ENCODE measurements at places on chromosomes 5 and 9.

- DNase-seq, result no peak
These were observed 301.6 kb downstream of the ISL1 start for GRCh38 chr5:51684794-51685355.

DNA sequence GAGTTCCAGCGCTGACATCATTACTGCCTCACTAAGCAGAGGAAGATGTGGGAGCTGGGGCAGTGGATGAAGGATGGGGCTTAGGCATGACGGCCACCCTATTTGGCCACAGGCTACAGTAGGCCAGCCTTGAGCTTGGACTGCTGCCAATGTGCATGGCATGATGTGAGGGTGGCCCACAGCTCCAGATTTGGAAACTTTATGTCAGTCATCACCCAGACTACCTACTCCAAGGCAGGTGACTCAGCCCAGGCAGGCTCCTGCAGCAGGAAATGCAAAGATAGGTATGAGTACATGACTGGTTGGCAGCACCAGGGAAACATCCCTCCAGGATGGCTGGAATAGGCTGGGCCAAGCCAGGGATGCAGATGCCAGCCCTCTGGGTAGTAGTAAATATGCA, 303.6 kb downstream of the SPOCK1 start:
- no peak for DNase-seq

DNA sequence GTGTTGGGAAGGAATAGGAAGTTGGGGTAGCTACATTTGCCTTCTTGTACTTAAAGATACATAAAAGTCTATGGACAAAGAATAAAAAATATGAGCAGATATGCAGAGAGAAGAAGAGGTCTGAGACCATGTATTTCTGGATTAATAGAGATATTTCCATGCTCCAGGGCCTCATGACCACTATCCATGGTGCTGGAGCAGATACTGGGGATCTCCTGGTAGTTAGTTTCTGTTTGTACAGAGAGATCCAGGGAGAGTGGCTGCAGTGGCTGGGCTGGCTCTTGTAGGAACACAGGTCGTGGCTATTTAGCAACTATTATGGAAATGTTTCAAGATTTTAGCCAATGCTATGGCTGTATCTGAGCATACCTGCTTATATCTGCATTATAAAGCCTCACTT, 184.2 kb upstream of the TMEM161B start:
- DNase-seq, result no peak

DNA sequence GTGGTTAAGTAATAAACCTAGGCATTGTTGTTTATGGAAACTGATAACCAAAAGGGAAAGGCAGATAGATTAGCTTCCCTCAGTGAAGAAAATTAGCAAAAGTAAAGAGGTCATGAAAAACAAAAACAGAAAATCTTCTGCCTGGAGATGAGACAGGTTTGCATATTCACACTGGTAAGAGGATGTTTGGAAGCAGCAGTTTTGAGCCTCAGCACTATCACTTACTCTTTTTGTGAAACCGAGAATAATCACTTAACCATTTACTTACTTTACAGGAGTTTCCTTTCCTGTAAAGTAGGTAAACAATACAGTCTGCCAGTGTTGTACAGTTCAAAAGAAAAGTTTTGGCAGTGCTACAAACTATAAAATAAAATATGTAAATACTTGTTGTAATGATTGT, 35.5 kb upstream of the EMB start:
- no peak for DNase-seq

GRCh38 chr9:127633216-127633862, 21.3 kb downstream of the STXBP1 start:
- no peak for DNase-seq

DNA sequence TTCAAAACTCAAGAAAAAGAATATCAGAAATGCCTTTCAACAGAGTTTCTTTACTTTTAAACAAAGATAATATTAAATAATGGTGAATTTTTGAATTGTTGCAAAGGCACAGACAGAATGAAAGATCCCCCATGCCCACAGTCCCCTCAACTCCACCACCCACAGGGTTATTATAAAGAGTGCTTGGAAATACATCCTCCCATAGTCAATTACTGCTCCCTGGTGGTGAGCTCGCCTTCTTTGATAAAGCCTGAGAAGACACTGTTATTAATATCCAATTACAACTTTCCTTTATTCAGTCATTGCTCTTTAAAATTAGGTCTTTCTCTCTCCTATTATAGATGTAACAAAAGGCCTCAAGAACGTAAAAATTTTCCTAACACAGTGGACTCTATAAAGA, 490.2 kb upstream of the RORB start:
- DNase-seq, result no peak

DNA sequence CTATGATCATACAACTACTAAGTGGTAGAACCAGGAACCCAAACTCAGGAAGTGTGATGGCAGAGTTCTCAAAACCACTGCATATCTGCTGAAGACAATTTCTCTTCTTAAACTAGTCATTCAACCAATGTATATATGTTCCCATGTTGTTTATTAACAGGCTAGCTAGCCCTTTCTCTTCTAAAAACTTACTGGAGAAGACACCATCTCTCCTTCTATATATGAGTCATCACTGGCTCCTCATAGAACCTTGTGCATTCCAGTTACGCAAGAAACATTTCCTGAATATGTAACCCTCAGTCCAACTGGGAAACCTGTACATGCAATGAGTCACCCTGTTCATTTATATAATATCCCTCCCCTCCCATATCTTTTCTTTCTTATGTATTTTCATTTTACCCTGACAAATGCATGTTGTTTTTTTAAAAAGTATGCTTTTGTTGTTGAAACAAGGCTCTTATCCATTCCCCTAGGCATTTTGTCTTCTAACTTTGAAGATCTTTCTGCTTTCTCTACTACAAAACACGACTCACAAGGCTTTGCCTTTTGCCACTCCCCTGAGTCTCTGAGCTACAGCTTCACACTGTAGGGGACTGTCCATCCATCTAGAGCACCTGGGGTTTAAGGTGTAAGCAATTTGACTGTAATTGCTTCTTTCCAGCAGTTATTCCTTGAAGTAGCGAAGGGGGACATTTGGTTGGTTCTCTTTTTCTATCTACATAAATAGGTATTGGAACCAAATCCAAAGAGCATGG, 119.5 kb downstream of the ANXA1 start:
- DNase-seq, result no peak

DNA sequence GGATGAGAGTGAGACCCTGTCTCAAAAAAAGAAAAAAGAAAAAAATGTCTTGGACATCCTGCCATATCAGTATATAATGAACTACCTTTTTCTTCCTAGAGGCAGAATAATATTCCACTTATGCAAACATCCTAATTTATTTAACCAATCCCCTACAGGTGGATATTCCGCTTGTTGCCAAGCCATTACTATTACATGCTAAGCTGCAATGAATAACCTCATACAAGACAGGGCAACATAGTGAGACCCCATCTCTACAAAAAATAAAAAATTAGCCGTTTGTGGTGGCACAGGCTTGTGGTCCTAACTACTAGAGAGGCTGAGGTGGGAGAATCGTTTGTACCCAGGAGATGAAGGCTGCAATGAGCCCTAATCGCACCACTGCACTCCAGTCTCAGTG, 1.7 kb upstream of the AFF4 start:
- no peak for DNase-seq

- DNase-seq, result no peak
These were observed 196.2 kb downstream of the TARS1 start for GRCh38 chr5:33637011-33637410.

DNA sequence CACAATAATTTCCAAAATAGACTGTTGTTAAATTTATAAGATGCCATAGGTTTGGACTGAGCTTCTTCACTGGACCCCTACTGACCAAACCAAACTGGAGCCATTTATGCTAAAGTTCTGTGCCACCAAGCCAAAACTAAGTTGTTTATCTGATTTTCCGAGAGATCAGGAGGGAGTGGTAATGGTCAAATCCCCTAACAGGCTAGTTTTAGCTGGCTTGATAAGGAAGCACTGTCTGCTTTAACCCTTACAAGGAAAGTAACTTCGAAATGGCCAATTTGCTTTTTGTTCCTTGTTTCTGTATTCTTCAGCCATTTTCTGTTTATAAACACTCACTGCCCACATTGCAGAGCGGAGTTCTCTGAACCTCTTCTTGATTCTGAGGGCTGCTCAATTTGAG, 246.8 kb upstream of the TUT7 start:
- DNase-seq, result no peak

DNA sequence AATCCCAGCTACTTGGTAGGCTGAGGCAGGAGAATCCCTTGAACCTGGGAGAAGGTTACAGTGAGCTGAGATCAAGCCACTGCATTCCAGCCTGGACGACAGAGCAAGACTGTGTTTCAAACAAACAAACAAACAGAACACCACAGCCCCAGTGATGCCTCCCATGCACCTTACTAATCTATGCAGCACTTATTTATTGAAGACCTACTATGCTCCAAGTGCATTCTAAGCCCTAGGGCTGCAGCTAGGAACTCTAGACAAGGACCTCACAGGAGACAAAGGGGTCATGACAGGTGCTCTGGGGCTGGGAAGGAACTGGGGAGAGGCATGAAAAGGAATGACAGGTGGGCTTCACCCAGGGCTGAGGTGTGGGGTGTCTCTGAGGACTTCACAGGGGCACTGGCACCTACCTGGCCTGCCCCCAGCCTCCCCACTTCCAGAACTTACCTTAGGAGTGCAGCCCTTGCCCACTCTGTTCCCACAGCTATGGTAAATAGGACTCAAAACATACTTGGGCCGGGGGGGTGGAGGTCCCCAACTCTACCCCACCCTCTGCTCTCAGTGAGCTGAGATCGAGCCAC, 69.4 kb downstream of the C9orf50 start:
- no peak for DNase-seq

GRCh38 chr5:146072595-146072994, 32.8 kb downstream of the PLAC8L1 start:
- DNase-seq, result no peak

GRCh38 chr5:135657536-135658305, 78.9 kb upstream of the CXCL14 start:
- no peak for DNase-seq

DNA sequence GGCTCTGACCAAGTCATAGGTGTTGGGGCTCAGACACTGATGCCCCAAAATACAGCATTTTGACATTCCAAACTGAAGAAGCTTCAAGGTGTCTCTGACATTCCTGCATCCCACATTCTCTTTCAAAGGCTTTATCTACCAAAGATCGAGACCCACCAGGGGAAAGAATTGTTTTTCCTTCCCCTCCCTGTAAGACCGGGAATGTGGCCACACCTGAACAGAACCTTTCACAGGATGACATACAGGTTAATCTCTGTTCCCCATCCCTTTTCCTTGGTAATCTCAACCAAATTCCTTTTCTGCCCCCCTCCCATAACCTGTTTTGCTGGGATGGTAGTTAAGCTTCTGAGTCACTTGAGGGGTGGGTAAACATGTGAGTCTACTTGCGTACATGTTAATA, 72.3 kb downstream of the IQGAP2 start:
- DNase-seq, result no peak

GRCh38 chr9:71737455-71737854, 30.9 kb downstream of the CEMIP2 start:
- DNase-seq, result no peak

GRCh38 chr5:55226027-55226933, 835 bp downstream of the MCIDAS start:
- DNase-seq, result no peak

DNA sequence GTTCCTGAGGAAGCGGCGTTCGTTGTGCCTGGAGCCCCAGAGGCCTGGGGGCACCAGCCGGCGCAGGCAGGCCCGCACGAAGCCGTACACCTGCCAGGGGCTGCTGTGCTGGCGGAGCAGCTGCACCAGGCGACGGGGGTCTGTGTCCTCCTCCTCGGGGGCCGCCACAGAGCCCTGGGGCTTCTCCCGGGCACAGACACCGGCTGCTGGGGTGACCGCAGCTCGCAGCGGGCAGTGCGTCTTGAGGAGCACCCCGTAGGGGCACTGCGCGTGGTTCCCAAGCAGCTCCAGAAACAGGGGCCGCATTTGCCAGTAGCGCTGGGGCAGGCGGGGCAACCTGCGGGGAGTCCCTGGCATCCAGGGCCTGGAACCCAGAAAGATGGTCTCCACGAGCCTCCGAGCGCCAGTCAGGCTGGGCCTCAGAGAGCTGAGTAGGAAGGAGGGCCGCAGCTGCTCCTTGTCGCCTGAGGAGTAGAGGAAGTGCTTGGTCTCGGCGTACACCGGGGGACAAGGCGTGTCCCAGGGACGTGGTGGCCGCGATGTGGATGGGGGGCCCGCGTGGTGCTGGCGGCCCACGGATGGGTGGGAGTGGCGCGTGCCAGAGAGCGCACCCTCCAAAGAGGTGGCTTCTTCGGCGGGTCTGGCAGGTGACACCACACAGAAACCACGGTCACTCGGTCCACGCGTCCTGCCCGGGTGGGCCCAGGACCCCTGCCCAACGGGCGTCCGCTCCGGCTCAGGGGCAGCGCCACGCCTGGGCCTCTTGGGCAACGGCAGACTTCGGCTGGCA, 1.3 kb downstream of the TERT start:
- DNase-seq, result no peak

DNA sequence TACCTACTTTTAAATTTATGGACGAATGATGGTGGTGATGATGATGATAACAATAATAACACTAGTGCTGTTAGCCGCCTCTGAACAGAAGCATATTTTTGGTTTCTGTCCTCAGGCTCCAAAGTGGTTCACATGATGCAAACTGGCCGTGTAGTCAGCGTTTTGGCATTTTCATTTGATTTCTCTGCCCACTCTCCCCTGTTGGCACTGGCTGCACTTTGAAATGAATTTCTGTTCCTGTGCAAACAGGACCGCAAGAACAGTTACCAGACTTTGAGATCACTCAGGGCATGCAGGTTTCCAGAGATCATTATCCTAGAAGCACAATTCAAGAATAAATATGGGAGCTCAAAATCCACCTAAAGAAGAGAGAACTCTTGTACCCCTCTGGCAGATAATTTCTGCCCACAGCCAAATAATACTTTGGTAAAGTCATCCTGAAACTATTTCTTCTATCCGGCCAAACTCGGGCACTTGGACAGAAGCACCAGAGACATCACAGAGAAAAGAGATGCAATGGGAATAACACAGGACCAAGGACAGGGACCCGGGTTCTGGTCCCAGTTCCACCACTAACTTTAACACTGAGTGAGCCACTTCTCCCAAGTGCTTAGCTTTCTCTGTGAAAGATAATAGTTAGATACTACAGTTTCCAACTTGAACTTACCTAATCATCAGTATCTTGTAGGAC, 201.7 kb upstream of the PTGER4 start:
- no peak for DNase-seq

DNA sequence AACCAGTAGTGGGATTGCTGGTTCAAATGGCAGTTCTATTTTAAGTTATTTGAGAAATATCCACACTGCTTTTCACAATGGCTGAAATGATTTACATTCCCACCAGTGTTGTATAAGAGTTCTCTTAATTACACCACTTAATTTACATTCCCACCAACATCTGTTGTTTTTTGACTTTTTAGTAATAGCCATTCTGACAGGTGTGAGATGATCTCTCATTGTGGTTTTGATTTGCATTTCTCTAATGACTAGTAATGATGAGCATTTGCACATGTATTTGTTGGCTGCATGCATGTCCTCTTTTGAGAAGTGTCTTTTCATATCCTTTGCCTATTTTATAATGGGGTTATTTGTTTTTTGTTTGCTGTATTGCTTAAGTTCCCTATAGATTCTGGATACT, 688.3 kb downstream of the PRR16 start:
- no peak for DNase-seq

- no peak for DNase-seq
These were observed 16.0 kb downstream of the SLC36A1 start for GRCh38 chr5:151463137-151464029.

- DNase-seq, result no peak
These were observed 12.8 kb upstream of the CAMK4 start for GRCh38 chr5:111211341-111211740.

All from stimulated activated CD4-positive, alpha-beta T cell treated with anti-CD3 and anti-CD28 coated beads, TNF-alpha, amount 100 ng/mL, for 4 hours (primary cell).